Natural killer cell treated with Interleukin-12 subunit alpha and Interleukin-12 subunit beta and Interleukin-15 and Interleukin-18, amount 100 ng/mL, for 72 hours (primary cell): ENCODE measurements at places on chromosomes 7 and 10. TPM values are rescaled to one million over a fixed set of nuclear protein-coding genes. Genes with fewer than 3 reads are reported as not detected.

DNA sequence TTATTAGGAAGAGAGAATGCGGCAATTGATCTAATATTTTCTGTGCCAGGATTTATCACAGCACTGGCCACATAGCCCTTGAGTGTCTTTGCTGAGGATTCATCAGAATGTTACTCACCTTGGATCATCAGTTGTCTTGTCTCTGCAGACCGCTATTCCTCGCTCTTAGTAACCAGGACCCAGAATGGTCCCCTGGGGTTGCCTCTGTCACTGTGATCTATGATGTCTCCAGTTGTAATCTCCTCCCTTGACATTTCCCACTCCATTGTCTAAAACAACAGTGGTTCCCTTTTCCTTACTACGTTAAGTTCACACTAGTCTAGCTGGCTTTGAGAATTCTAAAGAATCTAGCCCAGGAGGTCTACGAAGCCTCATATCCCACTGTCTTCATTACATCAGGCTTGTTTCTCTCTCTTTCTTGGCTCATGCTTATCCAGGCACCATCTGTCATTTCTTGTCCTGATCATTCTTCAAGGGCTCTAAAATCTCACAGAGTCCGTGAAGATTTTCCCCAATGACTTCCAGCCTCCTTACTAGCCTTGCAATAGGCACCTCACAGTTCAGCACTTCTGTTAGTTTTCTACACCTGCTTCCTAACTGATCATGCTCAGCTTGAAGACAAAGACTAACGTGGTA lies 125.8 kb downstream of the CUBN start:
- H3K36me3 ChIP-seq = peaks cover 5% of the 10 kb centered on the region
- H3K27ac ChIP-seq = peak overlapping the region; percentile 29
- H3K4me1 ChIP-seq = peaks cover 33% of the 10 kb centered on the region
- DNase-seq = no peak
- peaks cover 40% of the 10 kb centered on the region for H3K27me3 ChIP-seq
- peak overlapping the region; percentile 7 for H3K4me3 ChIP-seq

GRCh38 chr7:50138101-50138500 lies 45.1 kb upstream of the ZPBP start:
- H3K27me3 ChIP-seq = peaks cover 11% of the 10 kb centered on the region
- H3K27ac ChIP-seq = no peak overlapping the region
- no peaks in the 10 kb centered on the region for H3K36me3 ChIP-seq
- no peak for DNase-seq

GRCh38 chr10:72385724-72386123 lies 31.0 kb upstream of the DNAJB12 start:
- H3K36me3 ChIP-seq = no peaks in the 10 kb centered on the region
- H3K4me1 ChIP-seq = no peaks in the 10 kb centered on the region
- no peaks in the 10 kb centered on the region for H3K27me3 ChIP-seq
- H3K4me3 ChIP-seq = no peak overlapping the region
- no peak overlapping the region for H3K27ac ChIP-seq
- no peak for DNase-seq

DNA sequence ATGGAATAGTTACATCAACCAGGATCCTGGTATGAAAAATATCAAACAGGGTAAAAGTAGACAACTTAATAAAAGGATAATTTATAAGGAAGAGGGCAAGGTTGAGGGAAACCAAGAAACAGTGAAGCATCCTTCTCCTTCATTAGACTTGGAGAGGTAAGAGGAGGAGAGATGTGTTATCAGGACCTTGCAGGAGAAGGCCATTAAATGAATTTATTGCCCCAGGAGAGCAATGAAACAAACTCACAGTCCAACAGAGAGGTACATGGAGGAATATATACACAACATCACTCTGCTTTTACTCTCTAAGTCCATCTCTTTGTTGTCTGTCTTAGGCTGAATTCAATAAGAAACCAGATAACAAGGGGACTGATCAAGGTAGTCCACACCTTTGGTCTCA lies 966.2 kb downstream of the SORCS1 start:
- no peaks in the 10 kb centered on the region for H3K27me3 ChIP-seq
- no peaks in the 10 kb centered on the region for H3K36me3 ChIP-seq
- no peaks in the 10 kb centered on the region for H3K4me1 ChIP-seq
- no peak overlapping the region for H3K27ac ChIP-seq
- H3K4me3 ChIP-seq = no peak overlapping the region

DNA sequence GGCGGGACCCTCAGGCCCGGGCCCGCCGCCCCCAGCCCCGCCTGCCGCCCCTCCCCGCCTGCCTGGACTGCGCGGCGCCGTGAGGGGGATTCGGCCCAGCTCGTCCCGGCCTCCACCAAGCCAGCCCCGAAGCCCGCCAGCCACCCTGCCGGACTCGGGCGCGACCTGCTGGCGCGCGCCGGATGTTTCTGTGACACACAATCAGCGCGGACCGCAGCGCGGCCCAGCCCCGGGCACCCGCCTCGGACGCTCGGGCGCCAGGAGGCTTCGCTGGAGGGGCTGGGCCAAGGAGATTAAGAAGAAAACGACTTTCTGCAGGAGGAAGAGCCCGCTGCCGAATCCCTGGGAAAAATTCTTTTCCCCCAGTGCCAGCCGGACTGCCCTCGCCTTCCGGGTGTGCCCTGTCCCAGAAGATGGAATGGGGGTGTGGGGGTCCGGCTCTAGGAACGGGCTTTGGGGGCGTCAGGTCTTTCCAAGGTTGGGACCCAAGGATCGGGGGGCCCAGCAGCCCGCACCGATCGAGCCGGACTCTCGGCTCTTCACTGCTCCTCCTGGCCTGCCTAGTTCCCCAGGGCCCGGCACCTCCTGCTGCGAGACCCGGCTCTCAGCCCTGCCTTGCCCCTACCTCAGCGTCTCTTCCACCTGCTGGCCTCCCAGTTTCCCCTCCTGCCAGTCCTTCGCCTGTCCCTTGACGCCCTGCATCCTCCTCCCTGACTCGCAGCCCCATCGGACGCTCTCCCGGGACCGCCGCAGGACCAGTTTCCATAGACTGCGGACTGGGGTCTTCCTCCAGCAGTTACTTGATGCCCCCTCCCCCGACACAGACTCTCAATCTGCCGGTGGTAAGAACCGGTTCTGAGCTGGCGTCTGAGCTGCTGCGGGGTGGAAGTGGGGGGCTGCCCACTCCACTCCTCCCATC lies 82.7 kb downstream of the PAX2 start:
- peaks cover 34% of the 10 kb centered on the region for H3K27me3 ChIP-seq
- H3K27ac ChIP-seq = no peak overlapping the region
- no peaks in the 10 kb centered on the region for H3K36me3 ChIP-seq
- peaks cover 23% of the 10 kb centered on the region for H3K4me1 ChIP-seq
- peak; percentile 65 for DNase-seq

GRCh38 chr10:17026686-17027485 lies 102.7 kb downstream of the CUBN start:
- peaks cover 64% of the 10 kb centered on the region for H3K4me1 ChIP-seq
- no peaks in the 10 kb centered on the region for H3K36me3 ChIP-seq
- H3K4me3 ChIP-seq = peak overlapping the region; percentile 57
- H3K27ac ChIP-seq = peak overlapping the region; percentile 95
- H3K27me3 ChIP-seq = no peaks in the 10 kb centered on the region

ZC3HAV1L gene
- total RNA-seq = 3.7 TPM

GRCh38 chr10:92965314-92965713 lies 95.3 kb upstream of the CYP26C1 start:
- no peaks in the 10 kb centered on the region for H3K27me3 ChIP-seq
- H3K4me1 ChIP-seq = no peaks in the 10 kb centered on the region
- H3K36me3 ChIP-seq = no peaks in the 10 kb centered on the region

ZNF277 gene
- 11.2 TPM for total RNA-seq

DNA sequence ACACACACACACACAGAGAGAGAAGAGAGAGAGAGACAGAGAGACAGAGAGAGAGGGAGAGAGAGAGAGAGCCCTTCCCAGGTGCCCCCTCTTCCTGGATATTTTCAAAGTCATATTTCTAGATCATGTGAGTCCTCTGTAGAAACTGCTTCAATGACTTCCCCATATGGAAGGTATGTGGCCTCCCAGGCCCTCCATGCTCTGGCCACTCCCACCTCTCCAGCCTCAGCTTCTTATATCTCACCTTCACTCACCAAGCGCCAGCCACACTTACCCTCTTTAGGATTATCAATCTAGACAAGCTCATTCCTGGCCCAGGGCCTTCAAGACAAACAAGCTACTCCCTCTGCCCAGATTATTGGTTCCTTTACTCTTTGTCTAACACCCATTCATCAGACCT lies 259.7 kb downstream of the MTERF1 start:
- no peak overlapping the region for H3K27ac ChIP-seq
- H3K27me3 ChIP-seq = no peaks in the 10 kb centered on the region
- H3K4me1 ChIP-seq = no peaks in the 10 kb centered on the region
- DNase-seq = no peak

GRCh38 chr7:49597805-49598204 lies 175.6 kb upstream of the VWC2 start:
- no peaks in the 10 kb centered on the region for H3K36me3 ChIP-seq
- no peaks in the 10 kb centered on the region for H3K4me1 ChIP-seq
- H3K27ac ChIP-seq = no peak overlapping the region
- no peak overlapping the region for H3K4me3 ChIP-seq
- no peaks in the 10 kb centered on the region for H3K27me3 ChIP-seq

- H3K27me3 ChIP-seq = no peaks in the 10 kb centered on the region
- no peak overlapping the region for H3K4me3 ChIP-seq
- peaks cover 3% of the 10 kb centered on the region for H3K4me1 ChIP-seq
- DNase-seq = no peak
- no peak overlapping the region for H3K27ac ChIP-seq
- H3K36me3 ChIP-seq = no peaks in the 10 kb centered on the region
These were observed 105.5 kb downstream of the CHN2 start for GRCh38 chr7:29300026-29300480.

GRCh38 chr7:12881712-12882111 lies 194.3 kb downstream of the ARL4A start:
- H3K27ac ChIP-seq = no peak overlapping the region
- no peaks in the 10 kb centered on the region for H3K27me3 ChIP-seq
- no peak for DNase-seq
- H3K36me3 ChIP-seq = no peaks in the 10 kb centered on the region
- H3K4me3 ChIP-seq = no peak overlapping the region
- H3K4me1 ChIP-seq = no peaks in the 10 kb centered on the region

KNDC1 gene
- total RNA-seq = 0.05 TPM

- no peak overlapping the region for H3K4me3 ChIP-seq
- H3K4me1 ChIP-seq = peaks cover 8% of the 10 kb centered on the region
- H3K36me3 ChIP-seq = no peaks in the 10 kb centered on the region
- H3K27me3 ChIP-seq = peaks cover 35% of the 10 kb centered on the region
These were observed 622.4 kb downstream of the SDK1 start for GRCh38 chr7:3923307-3923918.

MMD2 gene
- not detected for total RNA-seq

MBL2 gene
- not detected for total RNA-seq

GRCh38 chr10:43854007-43854406 lies 205.3 kb upstream of the ZNF32 start:
- no peak overlapping the region for H3K4me3 ChIP-seq
- H3K36me3 ChIP-seq = no peaks in the 10 kb centered on the region
- no peak for DNase-seq
- H3K27ac ChIP-seq = no peak overlapping the region
- H3K4me1 ChIP-seq = peaks cover 3% of the 10 kb centered on the region

DNA sequence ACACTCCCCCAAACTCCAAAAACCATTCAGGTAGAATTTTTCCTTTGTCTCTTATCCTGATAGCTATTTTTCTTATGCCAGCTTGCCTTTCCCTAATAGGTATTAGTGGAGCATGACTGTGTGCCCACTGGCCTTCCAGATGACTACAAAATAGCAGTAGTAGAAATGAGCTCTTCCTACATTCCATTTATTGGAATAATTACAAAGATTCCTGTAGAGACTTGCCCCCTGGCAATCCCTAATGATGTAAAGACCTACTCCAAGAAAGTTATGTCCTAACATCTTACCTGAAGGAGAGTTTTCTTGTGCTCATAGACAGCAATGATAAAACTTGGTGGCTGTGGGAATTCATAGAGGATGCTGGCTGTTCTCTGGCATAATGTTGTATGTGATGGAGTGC lies 501.8 kb downstream of the GATA3 start:
- no peaks in the 10 kb centered on the region for H3K36me3 ChIP-seq
- no peak overlapping the region for H3K4me3 ChIP-seq
- H3K27ac ChIP-seq = no peak overlapping the region

- H3K36me3 ChIP-seq = peaks cover 21% of the 10 kb centered on the region
- no peak for DNase-seq
- H3K27ac ChIP-seq = no peak overlapping the region
- no peaks in the 10 kb centered on the region for H3K27me3 ChIP-seq
- H3K4me1 ChIP-seq = no peaks in the 10 kb centered on the region
- no peak overlapping the region for H3K4me3 ChIP-seq
These were observed 171.7 kb downstream of the LCOR start for GRCh38 chr10:97003804-97004201.

- H3K27me3 ChIP-seq = no peaks in the 10 kb centered on the region
- no peaks in the 10 kb centered on the region for H3K36me3 ChIP-seq
- no peak for DNase-seq
- no peak overlapping the region for H3K4me3 ChIP-seq
These were observed 92.0 kb downstream of the PHYHIPL start for GRCh38 chr10:59268460-59268859.

SLC26A4 gene
- 0.19 TPM for total RNA-seq

PNLIPRP3 gene
- not detected for total RNA-seq

KCND2 gene
- not detected for total RNA-seq

DNA sequence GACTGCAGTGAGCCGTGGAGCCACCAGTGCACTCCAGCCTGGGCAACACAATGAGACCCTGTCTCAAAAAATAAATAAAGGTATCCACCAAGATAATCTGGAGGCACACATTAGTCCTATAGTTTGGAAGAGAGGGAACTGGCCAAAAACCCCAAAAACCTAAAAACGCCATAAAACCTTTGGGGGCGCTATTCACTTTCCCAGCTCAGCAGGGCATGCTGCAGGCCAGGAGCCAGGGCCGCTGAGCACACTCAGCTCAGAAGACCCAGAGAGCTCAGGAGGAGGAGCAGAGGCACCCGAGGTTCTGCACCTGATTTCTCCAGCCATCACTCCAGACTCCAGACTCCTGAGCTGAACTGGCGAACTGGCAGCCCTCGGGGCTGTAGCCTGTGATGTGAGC lies 167.2 kb upstream of the IMMP2L start:
- no peaks in the 10 kb centered on the region for H3K36me3 ChIP-seq
- H3K4me1 ChIP-seq = no peaks in the 10 kb centered on the region
- H3K27ac ChIP-seq = no peak overlapping the region
- DNase-seq = no peak
- no peak overlapping the region for H3K4me3 ChIP-seq
